ENCODE measurements at places on chromosomes 1 and 21.

DNA sequence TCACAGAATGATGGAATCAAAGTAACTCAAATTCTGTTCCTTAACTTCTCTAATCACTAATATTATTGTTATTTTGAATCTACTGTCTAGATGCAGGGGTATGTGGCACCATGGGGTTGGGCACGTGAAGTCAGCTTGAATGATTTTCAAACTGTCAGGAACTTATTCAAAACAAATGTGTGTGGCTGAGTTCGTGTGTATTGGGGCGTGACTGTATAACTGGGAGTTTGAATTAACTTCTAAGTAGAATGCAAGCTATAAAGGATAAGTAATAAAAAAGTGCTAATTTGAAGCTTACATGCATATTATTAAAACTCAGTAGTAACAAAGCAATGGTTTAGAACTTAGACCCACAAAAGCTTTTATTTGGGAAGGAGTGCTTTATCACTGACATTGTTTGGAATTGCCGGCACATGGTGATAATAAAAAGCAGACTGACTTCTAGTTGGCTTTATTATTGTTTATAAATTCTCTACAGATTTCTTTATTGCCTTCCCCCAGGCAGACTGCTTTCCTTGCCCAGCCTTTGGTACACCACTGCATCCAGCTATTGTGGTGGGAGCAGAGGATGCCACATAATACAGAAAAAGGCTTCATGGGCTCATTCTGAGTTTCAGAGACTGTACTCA lies 84.3 kb downstream of the TENT5C start:
- DNase-seq = no peak

- no peak for DNase-seq
Measured at GRCh38 chr1:202951437-202951836, 6.7 kb downstream of the ADIPOR1 start.

DNA sequence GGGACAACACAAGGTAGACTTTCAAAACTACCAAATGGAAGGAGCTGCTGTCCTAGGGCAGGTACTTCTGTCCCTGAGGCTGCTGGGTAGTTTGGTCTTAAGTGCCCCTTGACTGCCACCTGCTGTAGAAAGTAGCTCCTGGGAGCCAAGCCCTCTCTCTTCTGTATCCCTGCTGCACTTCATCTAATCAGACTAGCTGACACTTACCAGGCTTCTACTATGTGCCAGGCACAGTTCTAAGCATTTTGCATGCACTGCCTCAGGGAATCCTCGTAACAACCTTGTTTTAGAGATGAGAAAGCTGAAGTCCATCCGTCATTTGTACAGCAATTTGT lies 15.9 kb upstream of the SRSF4 start:
- DNase-seq = no peak

GRCh38 chr1:38173848-38174247 lies 127.3 kb upstream of the POU3F1 start:
- no peak for DNase-seq

GRCh38 chr1:168031627-168032026 lies 94.8 kb upstream of the MPC2 start:
- DNase-seq = no peak

- no peak for DNase-seq
Measured at GRCh38 chr21:28118570-28118969, 874.1 kb downstream of the LTN1 start.

- no peak for DNase-seq
Measured at GRCh38 chr21:29521872-29522271, 223.2 kb downstream of the BACH1 start.

All from AG04449 (cell line).